ENCODE measurements at places on chromosomes 7 and 10.

DNA sequence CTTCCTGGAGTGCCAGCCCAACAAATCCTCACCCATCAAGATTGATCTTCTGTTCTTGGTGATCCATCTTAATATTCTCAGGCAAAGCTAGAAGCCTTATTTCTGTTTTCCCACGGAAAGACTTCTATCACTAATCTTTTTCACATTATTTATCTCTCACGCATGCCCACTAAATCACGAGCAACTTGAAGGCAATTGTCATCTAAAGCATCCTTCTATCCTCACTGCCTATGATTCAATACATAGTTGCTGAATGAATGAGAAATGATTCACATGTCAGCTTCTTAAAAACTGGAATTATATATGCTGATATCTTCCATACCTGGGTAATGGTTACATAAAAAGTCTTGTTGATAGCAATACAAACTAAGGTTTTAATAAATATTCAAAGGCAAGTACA is 12.6 kb upstream of the COL1A2 start:
- no peak for DNase-seq

DNA sequence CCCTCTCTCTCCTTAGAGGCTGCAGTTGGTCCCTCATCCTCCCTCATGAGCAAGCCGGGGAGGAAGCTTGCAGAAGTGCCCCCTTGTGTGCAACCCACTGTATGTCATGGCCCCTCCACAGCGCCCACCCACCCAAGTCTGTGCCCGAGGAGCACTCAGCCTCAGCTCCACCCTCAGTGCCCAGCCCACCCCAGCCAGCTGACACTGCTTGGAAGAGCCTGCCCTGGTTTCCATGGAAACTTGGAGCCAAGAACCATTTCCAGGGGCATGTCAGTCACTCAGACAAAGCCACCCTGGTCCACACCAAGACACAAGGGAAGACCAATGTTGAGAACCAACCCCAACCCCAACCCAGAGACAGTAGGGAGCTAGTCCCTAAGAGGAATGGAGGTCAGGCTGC is 79.5 kb downstream of the PAX2 start:
- no peak for DNase-seq

DNA sequence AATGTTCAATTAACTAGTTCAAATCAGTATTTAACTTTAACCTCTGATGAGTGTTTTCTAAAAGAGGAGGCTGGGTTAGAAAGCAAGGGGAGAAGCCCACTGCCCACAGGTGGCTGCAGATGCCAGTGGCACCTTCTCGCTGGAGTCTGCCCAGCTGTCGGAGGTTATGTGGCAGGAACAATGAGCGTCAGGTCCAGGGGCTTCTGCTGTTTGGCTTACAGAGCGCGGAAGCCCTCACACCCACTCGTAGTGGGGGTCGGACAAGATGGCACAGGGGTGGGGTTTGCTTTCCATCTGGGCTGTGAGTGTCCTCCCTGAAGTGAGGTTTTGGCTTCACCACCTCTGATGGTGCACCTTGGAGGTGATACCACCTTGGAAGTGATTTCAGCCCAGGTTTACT is 8.5 kb downstream of the DYNC2I1 start:
- no peak for DNase-seq

DNA sequence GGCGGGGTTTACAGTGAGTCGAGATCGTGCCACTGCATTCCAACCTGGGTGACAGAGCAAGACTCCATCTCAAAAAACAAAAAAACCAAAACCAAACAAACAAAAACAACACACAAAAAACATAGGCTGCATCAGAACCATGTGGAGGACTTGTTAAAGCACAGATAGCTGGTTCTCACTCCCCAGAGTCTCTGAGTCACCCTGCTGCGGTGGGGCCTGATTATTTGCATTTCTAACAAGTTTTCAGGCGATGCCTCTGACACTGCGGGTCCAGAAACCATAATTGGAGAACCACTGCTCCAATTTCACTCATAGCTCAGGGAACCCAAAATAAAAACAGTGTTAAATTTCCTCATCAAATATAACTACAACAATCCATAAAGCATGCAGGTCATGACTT is 816.7 kb downstream of the MAGI2 start:
- DNase-seq: no peak

DNA sequence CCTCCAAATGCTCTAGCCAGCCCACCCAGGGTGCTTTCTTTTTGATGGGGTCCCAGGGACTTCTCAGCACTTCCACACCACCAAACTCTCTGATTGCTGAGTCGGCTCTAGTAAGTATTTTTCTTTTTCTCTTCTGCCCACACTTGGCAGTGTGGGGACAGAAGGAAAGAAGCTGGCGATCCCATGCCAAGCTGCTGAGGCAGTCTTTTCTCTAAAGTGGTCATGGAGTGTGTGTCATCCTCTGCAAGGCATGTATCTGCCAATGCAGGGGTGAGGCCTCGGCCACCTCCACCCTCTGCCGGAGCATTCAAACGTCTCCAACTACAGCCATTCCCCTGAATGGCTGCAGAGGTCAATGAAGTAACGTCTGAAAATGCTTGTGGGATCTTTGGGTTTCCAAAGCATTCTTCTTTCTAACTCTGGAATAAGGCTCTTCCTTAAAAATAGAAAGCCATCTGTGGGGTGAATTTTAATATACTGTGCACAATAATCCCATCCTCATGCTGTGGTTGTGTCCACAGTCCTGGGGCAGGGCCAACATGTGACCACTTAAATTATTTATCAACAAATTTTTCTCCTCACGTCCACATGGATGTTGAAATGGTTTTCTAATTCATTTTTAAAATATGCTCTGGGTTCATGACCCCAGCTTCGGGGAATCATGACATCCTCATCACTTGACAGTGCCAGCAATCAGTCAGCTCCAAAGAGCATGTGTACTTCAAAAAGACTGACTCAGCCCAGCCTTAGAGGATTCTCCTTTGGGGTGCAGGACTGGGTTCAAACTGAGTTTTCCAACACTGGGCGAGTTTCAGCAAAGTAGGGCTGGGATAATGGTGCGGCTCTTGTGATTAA is 171.3 kb upstream of the ITGB1 start:
- DNase-seq: no peak

GRCh38 chr7:35680403-35681013 is 14.4 kb downstream of the HERPUD2 start:
- no peak for DNase-seq

DNA sequence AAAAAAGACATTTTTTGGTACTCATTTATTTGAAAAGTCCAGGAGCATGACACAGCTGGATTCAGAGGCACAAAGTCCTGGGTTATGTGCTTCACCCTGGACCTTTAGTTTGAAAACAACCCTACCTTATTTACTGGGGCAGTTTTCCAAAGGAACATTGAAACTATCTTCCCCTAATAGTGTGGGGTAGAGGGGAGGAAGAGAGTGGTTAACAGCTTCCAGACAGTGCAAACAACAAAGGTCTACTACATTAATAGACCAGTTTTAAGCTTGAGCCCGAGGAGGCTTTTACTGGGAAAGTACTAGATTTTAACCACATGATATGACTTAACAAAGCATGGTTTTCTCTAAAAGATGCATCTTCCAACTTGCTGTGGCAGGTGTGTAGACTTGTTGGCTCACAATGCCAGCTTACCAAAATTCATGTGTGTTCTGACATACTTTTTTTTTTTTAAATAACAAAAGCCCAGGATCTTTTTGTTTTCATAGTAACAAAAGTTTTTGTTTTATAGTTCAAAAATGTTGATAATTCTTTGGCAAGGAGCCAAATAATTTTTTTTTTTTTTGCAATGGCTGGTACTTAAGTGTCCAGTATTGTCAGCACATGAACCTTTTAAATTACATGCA is 1.8 kb downstream of the GSTO1 start:
- DNase-seq: no peak

- no peak for DNase-seq
These were observed 126.0 kb upstream of the THSD7A start for GRCh38 chr7:11957956-11958355.

GRCh38 chr10:91652364-91652763 is 19.5 kb upstream of the PPP1R3C start:
- no peak for DNase-seq

- no peak for DNase-seq
These were observed 39.6 kb downstream of the WIPI2 start for GRCh38 chr7:5229451-5230264.

DNA sequence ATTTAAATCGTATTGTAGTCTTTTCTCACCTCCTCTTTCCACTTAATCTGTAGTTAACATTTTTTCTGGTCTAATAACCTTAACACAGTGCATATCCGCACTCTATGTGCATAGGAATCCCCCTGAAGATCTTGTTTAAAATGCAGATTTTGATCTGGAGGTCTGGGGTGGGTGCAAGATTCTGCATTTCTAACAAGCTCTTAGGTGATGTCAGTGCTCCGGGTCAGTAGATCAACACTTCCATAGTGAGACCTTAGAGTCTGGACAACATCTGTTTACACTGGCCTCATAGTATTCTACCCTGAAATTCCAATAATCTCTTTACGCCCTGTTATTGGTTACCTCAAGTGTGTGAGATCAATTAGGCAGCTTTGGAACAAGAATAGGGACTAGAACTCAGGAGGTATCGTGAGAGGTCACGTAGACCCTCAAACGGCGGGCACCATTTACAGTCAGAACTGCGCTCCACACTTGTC is 434 bp upstream of the PLEKHA8 start:
- DNase-seq: no peak

DNA sequence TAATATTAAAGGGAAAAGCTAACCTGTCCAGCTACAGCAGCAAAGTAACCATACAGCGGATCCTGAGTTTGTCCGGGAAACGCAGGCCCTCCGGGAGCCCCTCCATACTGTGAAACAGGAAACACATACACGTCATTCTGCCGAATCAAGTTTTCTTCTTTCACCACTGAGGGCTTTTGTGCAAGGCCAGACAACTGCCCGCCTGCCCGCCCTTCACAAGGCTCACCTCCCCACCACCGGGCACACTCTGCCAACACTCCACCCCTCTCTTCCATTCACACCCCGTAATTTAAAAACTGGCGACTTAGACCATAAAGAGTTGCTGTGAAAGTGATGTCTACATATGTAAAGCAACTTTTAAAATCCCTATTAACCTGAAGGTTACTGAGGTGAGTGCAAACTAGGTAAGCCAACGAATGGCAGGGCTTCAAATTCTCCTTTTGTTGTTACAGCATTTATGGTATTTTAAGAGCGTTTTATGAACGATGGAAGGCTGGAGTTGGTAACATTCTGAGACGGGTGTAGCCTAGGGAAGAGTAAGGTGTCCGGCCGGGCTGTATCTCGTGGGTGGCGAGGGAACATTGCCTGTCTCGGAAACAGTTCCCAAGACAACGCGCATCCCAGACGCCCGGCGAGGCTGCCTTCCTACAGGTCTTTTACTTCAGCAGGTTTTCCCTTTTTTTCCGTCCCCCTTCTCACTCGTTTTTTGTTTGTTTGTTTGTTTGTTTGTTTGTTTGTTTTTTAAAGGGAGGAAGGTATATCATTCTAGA is 817 bp downstream of the SRI start:
- no peak for DNase-seq

- DNase-seq: no peak
These were observed 351.1 kb upstream of the KLF6 start for GRCh38 chr10:4136121-4136520.

DNA sequence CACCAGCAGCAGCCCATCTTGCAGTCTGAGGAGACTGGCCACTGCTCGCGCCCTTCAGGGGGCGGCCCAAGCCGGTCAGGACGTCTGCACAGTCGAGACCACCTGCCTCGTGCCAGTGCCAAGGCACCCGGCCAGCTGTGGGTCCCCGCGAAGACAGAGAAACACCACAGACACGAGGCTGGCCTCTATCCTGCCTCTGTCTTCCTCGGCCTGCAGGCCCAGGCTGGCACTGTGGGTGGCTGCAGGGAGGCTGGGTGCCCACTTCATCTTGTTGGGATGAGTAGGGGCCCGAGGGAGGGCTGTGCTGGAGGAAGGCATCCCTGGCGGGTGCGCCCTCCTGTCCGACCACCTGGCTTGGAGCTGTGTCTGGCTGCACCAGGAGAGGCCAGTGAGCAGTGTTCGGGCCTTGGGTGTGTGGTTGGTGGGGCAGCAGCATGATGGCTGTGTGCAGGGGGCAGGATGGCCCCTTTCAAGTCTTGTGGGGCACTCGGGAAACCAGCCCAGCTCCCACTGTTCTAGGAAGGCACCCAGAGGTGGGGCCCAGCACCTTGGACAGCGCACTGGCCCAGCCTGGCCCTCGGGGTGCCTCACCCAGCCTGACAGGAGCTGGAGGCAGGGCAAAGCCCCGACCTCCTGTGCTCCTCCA is 7.3 kb downstream of the DPYSL4 start:
- DNase-seq: no peak

DNA sequence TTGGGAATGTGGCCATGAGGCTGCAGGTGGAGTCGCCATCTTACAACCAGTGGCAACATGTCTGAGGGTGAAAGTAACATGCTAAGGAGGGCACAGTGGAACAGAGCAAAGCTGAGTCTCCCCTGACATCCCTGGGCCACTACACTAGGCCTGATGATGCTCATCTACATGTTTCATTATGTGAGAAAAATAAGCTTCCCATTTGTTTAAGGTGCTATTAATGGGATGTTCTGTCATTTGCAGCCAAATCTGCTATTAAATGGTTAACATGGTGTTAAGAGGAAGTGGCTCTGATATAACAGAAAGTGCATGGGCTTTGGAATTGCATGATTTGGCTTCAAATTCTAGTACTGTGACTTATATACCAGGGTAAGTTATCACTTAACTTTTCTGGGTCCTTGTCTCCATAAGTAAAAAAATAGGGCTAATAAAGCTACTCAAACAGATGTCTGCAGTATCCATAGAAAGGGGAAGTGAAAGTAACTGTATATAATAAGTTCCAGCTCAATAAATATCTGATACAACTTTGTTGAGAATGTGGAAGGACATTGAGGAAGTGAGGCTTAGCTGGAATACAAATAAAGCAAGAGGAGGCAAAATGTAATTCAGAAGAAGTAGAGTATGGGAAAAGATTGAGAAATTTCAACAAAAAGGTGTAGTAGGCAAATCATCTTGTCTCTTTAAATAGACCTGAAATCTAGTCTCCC is 158.9 kb downstream of the RTKN2 start:
- DNase-seq: no peak

DNA sequence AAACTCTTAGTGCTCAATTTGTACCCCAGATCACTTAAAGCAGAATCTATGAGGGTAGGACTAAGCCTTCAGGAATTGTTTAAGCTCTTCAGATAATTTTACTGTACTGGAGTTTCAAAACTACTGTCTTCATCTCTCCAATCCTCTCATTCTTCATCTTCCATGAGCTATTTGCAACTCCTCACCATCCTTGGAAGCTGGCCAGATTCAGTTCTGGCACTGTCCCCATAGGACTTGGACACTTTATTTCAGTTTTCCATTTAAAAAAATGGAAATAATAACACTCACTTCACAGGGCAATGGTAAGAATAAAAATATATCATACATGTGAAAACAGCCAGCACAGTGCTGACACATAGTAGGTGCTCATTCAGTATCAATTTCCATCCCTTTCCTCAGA is 74.6 kb downstream of the PPP1R17 start:
- no peak for DNase-seq

- DNase-seq: no peak
These were observed at the start of gene PLXDC2 for GRCh38 chr10:19816411-19817230. PLXDC2 (plus strand) TSS chr10:19816432.

- DNase-seq: no peak
These were observed 254.8 kb downstream of the PHF14 start for GRCh38 chr7:11228515-11228914.

DNA sequence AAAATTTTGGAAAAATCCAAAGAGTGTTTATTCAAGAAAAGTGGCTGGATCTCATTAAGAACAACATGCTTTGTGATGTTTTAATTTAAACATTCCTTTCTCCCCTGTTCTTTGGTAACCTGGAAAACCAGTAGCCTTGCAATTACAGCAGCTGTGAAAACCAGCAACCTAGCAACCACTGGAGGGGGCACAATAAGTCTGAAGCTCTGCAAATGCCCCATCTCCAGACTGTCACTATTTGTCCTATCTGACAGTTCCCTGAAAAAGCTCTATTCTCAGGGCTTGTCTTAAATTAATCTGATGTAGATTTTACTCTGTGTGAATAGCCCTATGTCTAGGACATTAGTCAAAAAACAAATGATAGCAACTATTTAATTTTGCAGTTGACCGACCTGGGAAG is 137.6 kb upstream of the THSD7A start:
- DNase-seq: no peak

Measured in stimulated activated CD4-positive, alpha-beta T cell treated with anti-CD3 and anti-CD28 coated beads, Interleukin-1b, Interleukin-23, amount 100 ng/mL, for 1 hour (primary cell).